Pulmonary artery endothelial cell (primary cell): ENCODE measurements at places on chromosomes 2 and 18. TPM values are rescaled to one million over a fixed set of nuclear protein-coding genes. Genes with fewer than 3 reads are reported as not detected.

DNA sequence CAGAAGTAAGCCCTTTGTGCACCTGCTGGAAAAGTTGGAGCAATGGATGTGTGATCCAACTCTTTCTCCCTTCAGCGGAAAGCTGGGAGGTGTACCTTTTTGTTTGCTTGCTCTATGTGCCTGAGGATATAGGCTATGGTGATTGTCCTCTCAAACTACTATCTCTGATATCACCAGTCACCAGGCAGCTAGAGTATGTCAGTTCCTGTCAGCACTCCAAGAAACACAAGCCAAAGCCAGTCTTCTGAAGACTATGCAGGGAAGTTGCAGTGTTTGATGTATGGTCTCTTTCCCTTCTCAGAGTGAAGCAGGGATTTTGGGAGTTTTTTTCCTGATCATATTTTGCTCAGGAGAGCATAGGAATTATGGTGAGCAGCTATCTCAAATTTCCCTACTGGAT lies 146.4 kb downstream of the PTH2R start:
- no peak for DNase-seq

GRCh38 chr18:37902344-37902743 lies 336.7 kb upstream of the CELF4 start:
- no peak for DNase-seq

HOXD1 gene
- total RNA-seq: 0.07 TPM in 1 of 2 replicates, not detected in the other

- DNase-seq: no peak
Measured at GRCh38 chr2:149448315-149448714, 117.9 kb downstream of the LYPD6 start.

UGT1A9 gene
- total RNA-seq: not detected in 2 replicates

FHOD3 gene
- 0.07 TPM in 2 replicates for total RNA-seq

GRCh38 chr2:82257796-82258555 lies 1953.4 kb upstream of the LRRTM1 start:
- no peak for DNase-seq

- DNase-seq: no peak
Measured at GRCh38 chr2:189874586-189875320, 90.5 kb downstream of the PMS1 start.

DNA sequence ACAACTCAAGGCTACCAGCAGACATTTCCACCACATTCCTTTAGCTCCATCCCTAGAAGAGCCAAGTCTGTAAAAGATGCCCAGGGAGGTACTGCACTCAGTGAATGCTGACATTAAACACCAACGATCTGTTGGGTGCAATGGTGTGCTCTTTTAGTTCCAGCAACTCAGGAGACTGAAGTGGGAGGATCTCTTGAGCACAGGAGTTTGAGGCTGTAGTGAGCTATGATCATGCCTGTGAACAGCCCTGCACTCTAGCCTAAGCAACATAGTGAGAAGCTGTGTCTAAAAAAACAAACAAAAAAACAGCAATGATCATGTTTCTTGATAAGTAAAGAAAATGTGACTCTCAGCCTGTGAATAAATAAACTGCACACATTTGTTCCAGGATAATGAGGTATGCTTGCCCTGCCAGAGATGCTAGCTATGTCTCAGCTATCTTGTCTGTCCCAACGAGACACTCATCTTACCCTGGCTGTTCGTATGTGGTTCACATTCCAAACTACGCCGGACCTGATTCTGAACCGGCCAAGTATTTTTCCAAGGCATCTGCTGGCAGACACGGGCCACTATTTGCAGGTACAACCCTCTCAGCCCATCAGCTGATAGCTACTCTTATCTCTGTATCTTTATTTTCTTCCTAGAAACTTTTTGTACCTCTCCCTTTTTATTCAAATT lies 21.8 kb downstream of the TMEM182 start:
- no peak for DNase-seq

LCT gene
- total RNA-seq: not detected in 2 replicates

KLHL41 gene
- 0.13 and 0.28 TPM in 2 replicates for total RNA-seq

GRCh38 chr2:241965931-241966412 lies 96.4 kb downstream of the RTP5 start:
- DNase-seq: peak; percentile 36

DNA sequence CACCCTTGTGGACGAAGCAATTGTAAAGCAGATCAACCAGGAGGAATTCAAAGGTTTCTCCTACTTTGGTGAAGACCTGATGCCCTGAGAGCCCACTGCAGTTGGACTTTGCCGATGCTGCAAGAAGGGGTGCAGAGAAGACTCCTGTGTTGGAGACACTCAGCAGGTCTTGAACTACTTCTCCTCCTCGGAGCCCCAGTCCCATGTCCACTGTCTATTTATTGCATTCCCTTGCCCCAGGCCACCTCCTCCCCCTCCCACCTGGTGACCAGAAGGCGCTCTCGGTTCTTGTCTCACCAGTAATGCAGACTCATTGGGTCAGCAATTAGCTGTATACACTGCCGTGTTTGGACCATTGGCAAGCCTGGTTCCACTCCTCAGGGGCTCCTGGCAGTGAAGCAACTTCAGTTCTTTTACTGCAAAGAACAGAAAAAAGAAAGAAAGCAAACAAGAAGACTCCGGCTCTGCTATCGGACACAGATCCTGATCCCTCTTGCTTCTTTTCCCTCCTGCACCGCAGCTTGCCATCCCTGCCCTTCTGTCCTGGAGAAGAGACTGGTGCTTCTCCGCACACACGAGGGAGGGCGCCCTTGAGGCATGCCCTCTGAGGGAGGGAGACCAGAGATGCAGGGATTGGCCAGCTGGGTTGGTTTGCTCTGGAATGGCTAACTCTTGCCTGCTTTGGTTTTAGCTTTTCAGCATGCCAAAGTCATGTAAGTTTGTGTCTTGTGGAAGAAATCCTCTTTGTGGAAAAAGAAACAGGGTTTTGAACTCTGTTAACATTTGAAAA lies 112.2 kb upstream of the EPAS1 start:
- no peak for DNase-seq

- no peak for DNase-seq
Measured at GRCh38 chr2:171347591-171348032, 86.2 kb downstream of the METTL8 start.

GRCh38 chr18:23038712-23039111 lies 96.6 kb upstream of the CABLES1 start:
- no peak for DNase-seq

EVX2 gene
- total RNA-seq: not detected in 2 replicates

DNA sequence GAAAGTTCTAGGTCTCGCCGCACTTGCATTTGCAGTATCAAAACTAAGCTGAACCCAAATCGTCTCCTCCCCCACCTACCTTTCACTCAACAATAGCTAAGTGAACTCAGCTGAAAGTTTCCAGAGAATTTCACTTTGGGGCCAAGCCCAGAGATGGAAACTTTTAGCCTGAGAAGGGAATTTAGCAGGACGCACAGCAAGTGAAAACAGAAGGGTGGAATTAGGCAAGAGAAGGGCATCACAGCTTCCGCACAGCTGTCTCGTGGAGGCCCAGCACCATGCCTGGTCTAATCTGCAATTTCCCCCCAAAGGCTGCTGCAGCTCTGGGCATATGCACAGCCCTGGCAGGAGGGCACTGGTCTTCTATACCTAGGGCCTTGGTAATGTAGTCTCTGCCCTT lies 262.0 kb downstream of the TNS1 start:
- DNase-seq: no peak

- no peak for DNase-seq
Measured at GRCh38 chr2:219428469-219428868, 6.2 kb upstream of the SPEG start.

DNA sequence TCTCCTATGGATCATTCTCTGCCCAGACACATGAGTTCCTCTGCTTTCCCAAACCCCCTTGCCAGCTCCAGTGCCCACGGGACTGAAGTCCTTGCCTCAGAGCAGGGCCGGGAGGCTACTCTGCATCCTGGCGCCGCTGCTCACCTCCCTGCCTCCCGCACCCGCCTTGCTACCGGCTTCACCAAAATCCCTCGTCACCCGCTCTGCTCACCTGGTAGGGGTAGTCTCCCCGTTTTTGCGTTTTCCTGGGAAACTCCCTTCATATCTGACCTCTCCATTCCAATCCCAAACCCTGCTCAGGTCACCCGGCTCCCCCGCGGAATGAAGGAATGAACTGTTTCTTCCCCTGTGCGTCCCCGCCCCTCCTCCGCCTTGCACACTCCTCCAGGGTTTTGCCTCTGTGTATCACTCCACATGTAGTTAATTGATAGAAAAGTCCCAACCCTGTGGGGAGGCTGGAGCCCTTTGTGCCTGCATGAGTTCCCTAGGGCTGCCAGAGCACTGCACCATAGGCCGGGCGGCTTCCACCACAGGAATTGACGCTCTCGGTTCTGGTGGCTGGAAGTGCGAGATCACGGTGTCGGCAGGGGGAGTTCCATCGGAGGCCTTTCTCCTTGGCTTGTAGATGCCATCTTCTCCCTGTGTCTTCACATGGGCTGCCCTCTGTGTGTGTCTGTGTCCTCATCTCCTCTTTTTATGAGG lies 2.0 kb upstream of the DGKD start:
- DNase-seq: no peak

DCAF17 gene
- total RNA-seq: 15.6 and 18.5 TPM in 2 replicates

DNA sequence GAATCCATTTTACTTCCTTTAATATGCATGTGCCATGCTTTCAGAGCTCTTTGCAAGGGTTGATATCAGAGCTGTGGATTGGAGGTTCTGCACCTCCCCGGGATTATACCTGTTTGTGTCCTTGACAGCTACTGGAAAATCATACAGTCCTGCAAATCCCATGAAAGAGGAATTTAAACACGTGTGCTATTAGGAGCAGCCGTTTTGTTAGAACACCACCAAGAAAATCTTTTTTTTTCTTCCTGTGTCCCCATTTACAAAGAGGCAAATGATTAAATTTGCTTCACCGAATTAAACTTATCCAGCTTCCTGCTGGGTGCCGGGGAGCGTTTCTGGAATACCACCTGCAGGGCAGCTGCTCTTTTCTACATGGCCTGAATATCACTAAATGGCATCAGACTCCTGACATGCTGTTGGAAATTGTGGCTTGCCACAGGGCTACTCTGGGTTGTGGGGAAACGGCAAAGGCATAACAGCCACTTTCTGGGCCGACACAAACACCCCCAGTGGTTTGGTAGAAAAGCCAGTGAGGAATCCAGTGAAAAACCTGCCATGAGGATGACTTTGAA lies 23.4 kb upstream of the SOX11 start:
- no peak for DNase-seq

- DNase-seq: no peak
Measured at GRCh38 chr2:5589183-5589582, 103.0 kb upstream of the SOX11 start.

DNA sequence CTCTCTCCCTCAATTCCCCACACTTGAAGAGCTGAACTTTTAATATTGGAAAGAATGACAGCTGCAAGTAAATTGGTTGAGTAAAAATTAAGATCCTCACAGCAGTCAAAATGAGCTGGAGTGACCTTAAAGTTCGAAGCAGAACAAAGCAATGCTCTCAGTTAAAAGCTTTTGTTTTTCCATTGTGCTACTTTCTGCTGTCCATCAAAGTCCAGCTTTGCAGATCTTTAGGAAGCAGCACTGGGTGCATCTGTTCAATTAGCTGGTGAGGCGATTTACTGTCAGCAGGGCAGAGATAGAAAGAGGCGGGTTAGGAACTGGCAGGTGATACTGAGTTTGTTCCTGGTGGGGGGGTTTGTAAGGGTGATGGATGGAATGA lies 834.8 kb downstream of the CPS1 start:
- no peak for DNase-seq

DYSF gene
- total RNA-seq: 82.1 and 110 TPM in 2 replicates

GRCh38 chr2:148524519-148524919 lies 120.0 kb upstream of the EPC2 start:
- DNase-seq: no peak

DNA sequence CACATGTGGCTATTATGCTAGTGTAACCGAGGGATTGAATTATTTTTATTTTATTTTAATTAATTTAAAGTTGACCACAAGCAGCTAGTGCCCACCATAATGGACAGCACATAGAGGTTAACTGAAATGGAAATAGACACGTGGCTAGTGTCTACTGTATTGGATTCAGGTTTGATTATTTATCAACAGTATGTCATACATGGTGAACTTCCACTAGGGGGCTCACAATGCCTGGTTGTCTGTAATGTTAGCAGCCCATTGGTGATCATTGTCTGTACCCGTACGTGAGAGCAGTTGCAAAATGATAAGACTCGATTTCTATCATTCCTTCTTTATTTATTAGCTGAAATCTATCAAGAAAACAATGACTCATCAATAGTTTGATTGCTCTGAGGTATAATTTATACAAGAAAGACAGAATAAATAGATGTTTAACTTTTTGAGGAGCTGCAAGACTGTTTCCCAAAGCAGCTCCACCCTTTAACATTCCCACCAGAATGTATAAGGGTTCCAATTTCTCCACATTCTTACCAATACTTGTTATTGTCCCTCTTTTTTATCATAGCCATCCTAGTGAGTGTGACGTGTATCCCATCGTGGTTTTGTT lies 76.5 kb downstream of the CYBRD1 start:
- peak; percentile 8 for DNase-seq
